ENCODE measurements at places on chromosomes 1 and 21. TPM values are rescaled to one million over a fixed set of nuclear protein-coding genes. Genes with fewer than 3 reads are reported as not detected.

SLC45A3 gene
- 6.5 TPM for total RNA-seq

FAM72B gene
- total RNA-seq: 13.4 TPM

CNR2 gene
- not detected for total RNA-seq

HHIPL2 gene
- not detected for total RNA-seq

TPTE gene
- not detected for total RNA-seq

SH2D1B gene
- 0.07 TPM for total RNA-seq

PRAMEF6 gene
- not detected for total RNA-seq

PDXK gene
- total RNA-seq: 121 TPM

CLSTN1 gene
- 87.5 TPM for total RNA-seq

GOLT1A gene
- total RNA-seq: 1.7 TPM

ADAM30 gene
- not detected for total RNA-seq

NPHS2 gene
- not detected for total RNA-seq

AADACL4 gene
- total RNA-seq: not detected

CD2 gene
- not detected for total RNA-seq

KCNJ6 gene
- under 0.01 TPM for total RNA-seq

NTMT2 gene
- not detected for total RNA-seq

SPRR2B gene
- not detected for total RNA-seq

GPR3 gene
- total RNA-seq: 2.5 TPM

CAMTA1 gene
- total RNA-seq: 53.5 TPM

HORMAD1 gene
- not detected for total RNA-seq

OR2T35 gene
- total RNA-seq: not detected

PLA2G2F gene
- 4.2 TPM for total RNA-seq

PDZK1 gene
- 5.0 TPM for total RNA-seq

C8A gene
- total RNA-seq: not detected

ERICH3 gene
- 0.14 TPM for total RNA-seq

VHLL gene
- total RNA-seq: not detected

TPRG1L gene
- total RNA-seq: 8.1 TPM

G0S2 gene
- total RNA-seq: 12.9 TPM

TSPEAR gene
- total RNA-seq: not detected

HSPA6 gene
- 0.12 TPM for total RNA-seq

PLA2G2C gene
- total RNA-seq: not detected

VSIG8 gene
- not detected for total RNA-seq

DNALI1 gene
- 3.5 TPM for total RNA-seq

CHD5 gene
- not detected for total RNA-seq

KRTAP11-1 gene
- total RNA-seq: not detected

MNDA gene
- not detected for total RNA-seq

NLRP3 gene
- total RNA-seq: 7.4 TPM

TMEM52 gene
- total RNA-seq: 5.6 TPM

ACTL8 gene
- total RNA-seq: not detected

SLC9C2 gene
- total RNA-seq: not detected

All from epithelial cell of proximal tubule (primary cell).